Hair follicular keratinocyte (primary cell): ENCODE measurements at places on chromosomes 3 and 15. TPM values are rescaled to one million over a fixed set of nuclear protein-coding genes. Genes with fewer than 3 reads are reported as not detected.

The SPTBN5 gene
- total RNA-seq = 0.04 and 0.31 TPM in 2 replicates

The TGM5 gene
- 0.16 TPM in 1 of 2 replicates, not detected in the other for total RNA-seq

The P2RY1 gene
- total RNA-seq = 1.5 and 2.0 TPM in 2 replicates

The AHSG gene
- total RNA-seq = 0.47 TPM in 1 of 2 replicates, not detected in the other

The MOBP gene
- not detected in 2 replicates for total RNA-seq
